ENCODE measurements at places on chromosomes 7 and 10.

DNA sequence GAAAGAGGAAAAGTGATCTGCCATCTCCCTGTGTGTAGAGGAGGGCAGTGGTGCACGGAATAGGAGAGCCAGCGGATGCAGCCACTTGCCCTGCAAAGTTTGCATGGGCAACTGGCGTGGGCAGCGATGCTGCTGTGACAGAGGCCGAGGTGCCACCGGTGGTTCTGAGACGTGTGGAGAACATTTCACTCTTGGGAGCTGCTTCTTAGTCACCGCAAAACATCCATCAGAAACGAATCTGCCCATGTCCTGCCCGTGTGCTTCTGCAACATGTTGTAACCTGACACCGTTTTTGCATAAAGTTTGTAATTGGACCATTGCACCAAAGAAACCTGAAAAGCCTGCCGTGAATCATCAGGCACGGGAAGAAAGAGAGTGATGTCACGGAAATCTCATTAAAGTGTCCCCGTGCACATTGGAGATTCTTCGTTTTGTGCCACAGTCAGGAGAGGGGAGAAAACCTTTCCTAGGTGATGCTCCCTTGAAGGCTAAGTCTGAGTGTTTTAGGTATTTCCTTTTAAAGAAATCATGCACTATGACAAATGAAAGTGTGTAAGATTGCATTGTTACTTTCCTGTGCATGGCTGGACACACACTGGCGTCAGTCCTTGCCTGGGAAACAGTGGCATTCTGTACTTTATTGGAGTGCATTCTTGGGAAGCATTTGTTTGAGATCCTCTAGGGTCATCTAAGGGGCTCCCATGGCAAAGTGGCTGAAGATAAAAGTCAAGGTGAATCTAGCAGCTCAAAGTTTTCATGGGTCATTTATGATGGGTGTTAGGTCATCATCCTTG, 302.6 kb downstream of the KLF6 start:
- DNase-seq: no peak

GRCh38 chr10:3872712-3873329, 87.8 kb upstream of the KLF6 start:
- no peak for DNase-seq

DNA sequence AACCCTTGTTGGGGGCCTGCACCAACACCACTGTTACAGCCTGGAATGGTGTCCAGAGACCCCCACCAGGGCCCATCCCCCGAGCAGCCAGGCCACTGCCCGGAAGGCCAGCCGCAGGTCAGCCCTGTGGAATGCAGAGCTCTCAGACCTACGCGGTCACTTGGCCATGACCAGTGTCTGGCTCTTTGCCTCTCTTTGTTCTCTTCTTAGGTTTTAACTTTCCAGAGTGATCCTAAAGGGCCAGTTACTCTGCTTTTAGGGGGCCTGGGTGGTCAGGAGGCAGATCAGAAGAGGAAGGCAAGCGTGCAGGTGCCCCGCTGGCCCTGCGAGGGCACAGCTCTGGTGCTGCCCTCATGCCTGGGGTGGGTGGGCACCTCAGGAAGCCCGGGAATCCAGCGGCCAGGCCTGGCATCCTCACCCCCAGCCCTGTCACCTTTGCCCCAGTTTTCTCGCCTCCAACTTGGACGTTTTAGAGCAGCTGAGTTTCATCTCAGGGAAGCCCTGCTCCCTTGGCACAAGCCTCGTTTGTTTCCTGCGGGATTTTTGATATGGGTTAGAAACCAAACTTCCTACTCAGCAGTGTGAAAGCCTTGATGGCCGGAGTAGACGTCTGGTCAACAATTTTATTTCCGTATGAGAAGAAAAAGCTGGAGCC, 62.5 kb upstream of the CHST15 start:
- no peak for DNase-seq

DNA sequence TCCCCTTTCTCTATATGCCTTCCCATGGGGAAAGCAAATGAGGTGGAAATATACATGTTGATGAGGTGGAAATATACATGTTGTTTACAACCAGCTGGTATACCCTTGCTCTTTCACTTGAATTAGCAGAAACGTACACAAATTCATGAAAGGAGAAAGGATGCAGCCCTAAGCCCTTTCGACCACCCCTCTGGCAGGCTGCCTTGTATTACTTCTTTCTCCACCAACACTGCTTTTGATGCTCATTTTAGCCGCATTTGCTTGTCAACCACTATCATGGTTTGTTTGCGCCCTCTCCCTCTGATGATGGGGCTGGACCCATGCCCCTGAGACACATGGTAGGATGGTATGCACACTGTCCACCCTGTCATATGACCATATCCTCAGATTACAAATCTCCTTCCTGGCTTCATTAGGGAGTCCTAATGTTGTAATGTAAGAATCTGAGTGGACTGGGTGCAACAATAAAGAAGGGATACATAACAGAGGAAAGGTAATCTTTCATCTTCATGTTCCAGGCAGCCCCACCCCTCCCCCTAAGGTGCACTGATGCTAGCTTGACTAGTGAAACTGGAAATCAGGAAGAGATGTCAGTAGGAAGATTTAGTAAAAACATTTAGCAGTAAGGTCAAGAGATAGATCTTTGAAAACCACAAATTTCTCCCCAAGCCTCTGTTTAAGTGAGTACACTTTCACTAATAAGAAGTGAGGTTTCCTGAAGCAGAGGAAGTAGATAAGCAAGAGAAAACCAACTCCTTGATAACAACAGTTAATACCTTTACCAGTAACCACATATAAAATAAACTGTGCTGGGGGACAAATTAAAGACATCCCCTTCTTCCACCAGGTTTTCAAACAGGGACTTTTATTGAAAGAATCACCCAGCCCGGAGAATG, 536.8 kb upstream of the NRP1 start:
- DNase-seq: no peak

- DNase-seq: no peak
These were observed 881 bp upstream of the PCGF5 start for GRCh38 chr10:91219371-91220193.

Measured in NCI-H2081 treated with DMSO at 0.1 percent for 48 hours (cell line).